ENCODE measurements at places on chromosomes 11 and 22. TPM values are rescaled to one million over a fixed set of nuclear protein-coding genes. Genes with fewer than 3 reads are reported as not detected.
A peak's percentile ranks its signal among the peaks of the same experiment; 100 is the strongest.

Gene CLNS1A
- 111 TPM for total RNA-seq

Gene MUC6
- not detected for total RNA-seq

Gene CTSD
- 554 TPM for total RNA-seq

Gene NRGN
- total RNA-seq = 6.2 TPM

Gene THAP12
- total RNA-seq = 45.6 TPM

Gene SLCO2B1
- total RNA-seq = 81.1 TPM

Gene SCGB1D4
- not detected for total RNA-seq

Gene TUG1
- 95.7 TPM for total RNA-seq

Gene SPINDOC
- 16.0 TPM for total RNA-seq

Gene C11orf42
- total RNA-seq = not detected

DNA sequence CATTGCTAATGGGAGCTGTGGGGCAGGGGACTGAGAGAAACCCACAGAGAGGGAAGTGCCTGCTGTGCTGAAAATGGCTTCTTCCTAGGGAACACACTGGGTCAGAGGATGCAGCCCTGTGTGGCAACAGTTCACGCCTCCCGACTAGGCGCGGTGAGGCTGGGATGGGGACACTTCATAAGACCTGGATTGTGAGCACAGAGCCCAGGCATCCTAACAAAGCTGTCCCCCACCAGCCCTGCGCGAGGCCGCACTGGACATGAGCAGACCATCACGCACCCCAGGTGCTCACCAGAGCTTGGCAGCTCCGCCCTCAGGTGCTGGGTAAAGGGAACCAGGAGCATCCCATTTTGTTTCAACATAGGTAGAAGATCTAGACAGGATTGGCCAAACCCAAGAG lies 1.8 kb upstream of the KRTAP5-4 start:
- DNase-seq = no peak

- no peak for DNase-seq
These were observed 8.6 kb downstream of the RPUSD4 start for GRCh38 chr11:126202646-126203359.

DNA sequence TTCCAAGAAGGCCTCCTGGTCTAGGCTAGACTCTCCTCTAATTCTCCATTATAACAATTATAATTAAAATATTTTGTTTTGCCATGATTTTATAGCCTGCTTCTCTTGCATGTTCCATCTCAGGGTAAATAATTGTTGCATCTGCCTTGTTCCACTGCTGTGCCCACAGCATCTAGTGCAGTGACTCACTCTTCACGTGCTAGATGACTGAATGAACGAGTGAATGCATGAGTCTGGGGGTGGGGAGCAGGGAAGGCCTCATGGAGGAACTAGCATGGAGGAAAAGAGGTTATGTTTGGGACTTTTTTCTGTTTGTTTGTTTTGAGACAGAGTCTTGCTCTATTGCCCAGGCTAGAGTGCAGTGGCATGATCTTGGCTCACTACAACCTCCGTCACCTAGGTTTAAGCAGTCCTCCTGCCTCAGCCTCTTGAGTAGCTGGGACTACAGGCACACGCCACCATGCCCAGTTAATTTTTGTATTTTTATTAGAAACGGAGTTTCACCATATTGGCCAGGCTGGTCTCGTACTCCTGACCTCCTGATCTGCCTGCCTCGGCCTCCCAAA lies 5.2 kb upstream of the OAF start:
- DNase-seq = no peak

DNA sequence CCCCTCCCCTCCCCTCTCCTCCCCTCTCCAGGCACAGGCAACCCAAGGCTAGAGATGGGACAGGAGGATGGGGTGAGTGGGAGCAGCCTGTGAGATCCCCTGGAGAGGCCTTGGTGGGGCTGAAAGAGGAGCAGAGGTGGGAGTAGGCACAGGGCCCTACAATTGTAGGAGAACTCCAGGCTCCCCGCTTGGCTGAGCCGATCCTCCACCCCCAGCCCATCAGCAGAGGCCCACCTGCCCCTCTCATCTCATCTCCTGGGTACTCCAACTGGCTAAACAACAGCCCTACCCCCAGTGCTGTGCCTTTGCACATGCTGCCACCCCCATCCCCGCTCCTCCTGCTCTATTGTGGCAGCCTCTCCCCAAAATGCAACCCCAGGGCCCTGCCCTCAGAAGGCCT lies 52.0 kb upstream of the A4GALT start:
- DNase-seq = no peak

GRCh38 chr11:95379479-95379878 lies 148.5 kb upstream of the SESN3 start:
- DNase-seq = no peak

- DNase-seq = no peak
These were observed 71.8 kb downstream of the UBASH3B start for GRCh38 chr11:122727101-122727929.

GRCh38 chr11:5348551-5349194 lies 2.6 kb upstream of the OR51B6 start:
- no peak for DNase-seq

DNA sequence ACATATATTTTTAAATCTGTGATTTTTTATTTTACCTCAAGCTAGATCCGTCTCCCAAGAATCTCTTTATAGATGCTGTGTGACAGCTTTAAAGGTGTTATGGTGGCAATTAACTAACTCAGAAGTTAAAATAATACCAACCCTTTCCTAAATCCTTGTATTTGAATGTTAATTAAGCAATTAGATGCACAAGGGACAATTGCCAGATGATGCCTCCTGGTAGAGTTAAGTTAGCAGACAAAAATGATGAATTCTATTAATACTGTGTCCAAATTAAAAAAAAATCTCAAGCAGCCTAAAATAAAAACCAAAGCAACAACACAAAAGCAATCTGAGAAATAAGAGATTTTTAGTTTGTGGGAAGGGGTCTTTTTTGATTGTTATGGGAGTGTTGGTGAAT lies 78.9 kb downstream of the FANCF start:
- DNase-seq = no peak

DNA sequence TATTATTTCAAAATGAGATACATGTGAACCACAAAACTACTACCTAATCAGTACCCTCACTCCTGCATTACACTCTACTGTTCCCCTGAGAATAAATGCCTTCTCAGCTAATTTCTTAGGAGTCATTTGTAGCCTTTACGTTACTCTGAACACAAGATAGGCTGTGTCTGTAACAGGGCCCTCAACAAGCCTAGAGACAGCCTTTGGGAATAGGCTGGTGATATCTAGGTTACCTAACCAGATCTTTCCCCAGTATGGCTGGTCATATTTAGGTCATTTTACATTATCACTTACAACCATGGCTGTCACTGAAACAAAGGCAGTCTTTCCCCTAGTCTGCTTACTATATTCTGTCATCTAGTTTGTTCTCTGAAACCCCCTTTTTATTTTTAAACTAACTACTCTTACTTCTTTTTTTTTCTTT lies 14.2 kb downstream of the ATM start:
- DNase-seq = no peak

GRCh38 chr11:71245601-71246391 lies 6.6 kb downstream of the SHANK2 start:
- no peak for DNase-seq

DNA sequence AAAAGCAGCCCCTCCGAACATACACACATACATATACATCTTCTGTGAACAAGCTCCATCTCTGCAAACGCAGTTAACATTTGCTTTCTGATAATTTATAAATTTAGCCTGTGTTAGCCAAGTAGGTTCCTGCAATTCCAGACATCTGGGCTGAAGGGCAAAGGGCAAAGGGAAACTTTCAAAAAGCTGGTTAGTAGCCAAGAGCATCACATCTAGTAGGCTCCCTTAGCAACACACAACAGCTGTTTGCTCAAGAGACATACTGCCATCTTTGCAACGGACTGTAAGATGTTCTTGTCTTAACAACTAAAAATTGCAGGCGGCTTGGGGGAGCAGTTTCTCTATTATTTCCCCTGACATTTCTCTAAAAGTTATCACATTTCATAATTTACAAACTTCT lies 134.9 kb downstream of the RBFOX2 start:
- no peak for DNase-seq

DNA sequence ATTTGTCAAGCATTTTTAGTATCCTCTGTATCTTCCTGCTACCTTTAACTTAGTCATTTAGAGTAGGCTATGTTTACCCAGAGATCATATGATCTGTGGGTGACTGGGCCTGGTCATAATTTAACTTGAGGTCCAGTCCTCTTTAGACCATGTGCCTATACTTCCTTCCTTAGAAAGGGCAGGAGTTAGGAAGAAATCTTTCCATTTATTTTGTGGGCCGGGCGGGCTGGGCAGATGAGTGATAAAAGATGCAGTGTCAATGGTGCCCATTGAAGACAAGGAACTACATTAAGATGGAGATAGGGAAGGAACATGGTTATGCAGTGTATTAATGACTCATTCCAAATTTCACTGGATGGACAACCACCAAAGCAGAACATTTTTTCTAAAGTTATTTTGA lies 30.9 kb upstream of the PDE3B start:
- DNase-seq = no peak

GRCh38 chr22:28245579-28246224 lies 326.6 kb upstream of the PITPNB start:
- DNase-seq = no peak

DNA sequence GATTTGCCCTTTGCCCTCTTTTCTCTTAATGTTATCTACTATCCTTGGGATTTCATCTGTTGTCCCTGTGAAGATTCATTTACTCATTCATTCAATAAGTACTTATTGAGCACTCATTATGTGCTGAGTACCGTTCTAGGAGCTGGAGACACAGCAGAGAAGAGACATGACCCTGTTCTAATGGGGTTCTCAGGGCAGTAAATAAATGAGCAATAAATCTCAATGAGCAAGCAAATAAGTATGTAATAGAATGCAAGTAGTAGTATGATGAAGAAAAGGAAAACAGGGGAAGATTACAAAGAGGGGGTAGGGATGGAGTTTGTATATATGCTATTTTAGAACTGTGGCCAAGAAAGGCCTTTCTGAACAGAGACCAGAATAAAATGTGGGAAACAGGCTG lies 34.2 kb upstream of the NRIP3 start:
- no peak for DNase-seq

DNA sequence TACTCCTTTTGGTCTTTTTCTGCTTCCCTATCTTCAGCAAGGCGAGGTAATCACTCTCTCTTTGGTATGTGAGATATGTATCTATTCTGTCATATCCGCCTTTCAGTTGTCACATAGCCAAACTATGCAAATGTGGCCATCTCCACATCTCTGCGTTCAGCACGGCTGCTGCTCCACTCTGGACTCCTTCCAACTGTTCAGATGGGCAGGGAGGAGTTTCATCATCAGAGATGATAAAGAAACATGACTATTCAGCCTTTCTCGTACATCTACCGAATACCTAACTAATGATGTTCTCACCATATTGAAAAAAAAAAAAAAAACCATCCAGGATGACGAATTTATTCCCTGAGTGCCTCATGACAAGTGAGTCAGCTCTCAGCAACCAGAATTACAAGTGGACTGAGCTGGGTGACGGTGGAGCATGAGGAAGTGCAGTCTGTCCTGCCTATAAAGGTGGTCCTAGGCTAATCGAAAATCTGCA lies 899.6 kb downstream of the OPCML start:
- DNase-seq = no peak

GRCh38 chr11:92830377-92831155 lies 138.9 kb upstream of the MTNR1B start:
- DNase-seq = no peak

DNA sequence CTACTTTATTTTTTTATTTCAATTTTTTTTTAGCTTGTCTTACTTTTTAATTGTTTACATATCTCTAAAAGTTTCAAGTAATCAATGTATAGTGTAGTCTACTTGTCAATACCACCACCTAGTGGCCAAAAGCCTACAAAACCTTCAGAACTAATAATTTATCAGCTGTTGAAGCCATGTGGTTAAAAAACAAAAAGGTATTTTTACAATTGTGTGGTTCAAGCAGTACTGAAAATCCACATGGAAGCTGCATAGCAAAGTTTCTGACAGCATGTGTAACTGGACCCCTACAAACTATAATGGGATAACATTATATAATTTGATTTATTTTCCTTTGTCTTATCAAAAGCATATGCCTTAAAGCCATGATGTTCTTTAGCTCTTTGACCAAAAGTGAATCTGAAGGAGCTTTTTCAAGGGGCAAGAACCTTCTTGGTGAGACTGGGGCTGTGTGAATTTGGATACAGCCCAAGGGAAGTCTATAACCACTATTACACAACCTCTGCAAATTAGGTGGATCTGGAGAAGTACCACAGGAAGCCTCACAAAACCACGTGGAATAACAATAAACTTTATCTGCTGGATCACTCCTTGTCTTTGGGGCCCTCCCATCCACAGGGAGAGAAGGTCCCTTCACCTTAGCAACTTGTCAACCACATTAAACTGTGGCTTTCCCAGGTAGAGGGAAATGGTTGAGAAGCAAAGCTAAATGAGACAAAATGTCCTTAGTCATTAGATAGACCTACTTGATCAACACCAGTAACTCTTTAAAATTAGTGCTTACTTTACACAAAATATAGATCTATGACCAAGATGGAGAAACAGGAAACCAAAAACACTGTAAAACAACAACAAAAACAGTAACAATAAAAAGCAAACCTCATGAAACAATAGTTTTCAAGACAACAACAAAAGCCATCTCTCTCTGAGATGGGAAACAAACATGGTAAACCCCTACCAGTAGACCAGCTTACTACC lies 9.9 kb downstream of the NARS2 start:
- DNase-seq = no peak

DNA sequence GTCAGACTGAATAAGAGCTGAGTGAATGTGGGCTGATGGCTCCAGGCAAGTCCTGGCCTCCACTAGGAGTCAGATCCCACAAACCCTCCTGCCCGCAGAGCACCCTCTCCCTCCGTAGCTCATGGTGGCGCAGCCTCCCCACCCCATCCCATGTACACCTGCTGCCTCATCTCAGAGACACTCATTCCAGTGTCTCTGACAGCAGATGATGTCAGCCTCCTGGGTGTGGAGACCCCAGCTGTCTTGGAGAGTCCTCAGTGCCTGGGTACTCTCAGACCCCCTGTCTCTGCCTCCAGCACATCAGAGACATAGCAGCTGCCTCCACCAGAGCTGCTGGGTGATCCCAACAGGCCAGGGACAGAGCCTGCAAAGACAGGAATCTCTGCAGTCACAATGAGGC lies 9.5 kb downstream of the IGLL5 start:
- peak; percentile 33 for DNase-seq

- DNase-seq = no peak
These were observed 148.8 kb downstream of the FEZ1 start for GRCh38 chr11:125347261-125347585.
